Pulmonary artery endothelial cell (primary cell): ENCODE measurements at places on chromosomes 3 and 15. TPM values are rescaled to one million over a fixed set of nuclear protein-coding genes. Genes with fewer than 3 reads are reported as not detected.

DNA sequence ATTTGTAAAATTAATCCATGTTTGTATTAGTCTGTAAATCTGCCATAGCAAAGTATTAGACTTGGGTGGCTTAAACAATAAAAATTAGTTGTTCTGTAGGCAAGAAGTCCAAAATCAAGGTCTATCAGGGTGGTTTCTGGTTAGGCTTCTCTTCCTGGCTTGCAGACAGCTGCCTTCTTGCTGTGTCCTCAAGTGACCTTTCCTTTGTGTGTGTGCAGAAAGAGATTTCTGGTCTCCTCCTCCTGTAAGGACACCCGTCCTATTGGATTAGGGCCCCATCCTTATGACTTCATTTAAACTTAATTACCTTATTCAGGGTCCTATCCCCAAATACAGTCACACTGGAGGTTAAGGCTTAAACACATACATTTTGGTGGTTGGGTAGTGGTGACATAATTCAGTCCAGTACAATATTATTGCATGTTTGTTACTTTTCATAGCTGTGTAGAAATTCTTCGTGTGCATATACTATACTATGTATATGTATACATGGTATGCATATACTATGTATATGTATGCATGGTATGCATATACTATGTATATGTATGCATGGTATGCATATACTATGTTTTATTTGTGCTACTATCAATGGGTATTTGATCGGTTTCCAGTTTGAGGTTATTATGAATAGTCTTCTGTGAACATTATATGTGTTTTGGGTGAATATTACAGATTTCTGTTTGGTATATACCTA lies 57.9 kb upstream of the RNU6-1 start:
- DNase-seq, result no peak

GRCh38 chr3:13138833-13139145 lies 65.6 kb upstream of the IQSEC1 start:
- DNase-seq, result no peak

DNA sequence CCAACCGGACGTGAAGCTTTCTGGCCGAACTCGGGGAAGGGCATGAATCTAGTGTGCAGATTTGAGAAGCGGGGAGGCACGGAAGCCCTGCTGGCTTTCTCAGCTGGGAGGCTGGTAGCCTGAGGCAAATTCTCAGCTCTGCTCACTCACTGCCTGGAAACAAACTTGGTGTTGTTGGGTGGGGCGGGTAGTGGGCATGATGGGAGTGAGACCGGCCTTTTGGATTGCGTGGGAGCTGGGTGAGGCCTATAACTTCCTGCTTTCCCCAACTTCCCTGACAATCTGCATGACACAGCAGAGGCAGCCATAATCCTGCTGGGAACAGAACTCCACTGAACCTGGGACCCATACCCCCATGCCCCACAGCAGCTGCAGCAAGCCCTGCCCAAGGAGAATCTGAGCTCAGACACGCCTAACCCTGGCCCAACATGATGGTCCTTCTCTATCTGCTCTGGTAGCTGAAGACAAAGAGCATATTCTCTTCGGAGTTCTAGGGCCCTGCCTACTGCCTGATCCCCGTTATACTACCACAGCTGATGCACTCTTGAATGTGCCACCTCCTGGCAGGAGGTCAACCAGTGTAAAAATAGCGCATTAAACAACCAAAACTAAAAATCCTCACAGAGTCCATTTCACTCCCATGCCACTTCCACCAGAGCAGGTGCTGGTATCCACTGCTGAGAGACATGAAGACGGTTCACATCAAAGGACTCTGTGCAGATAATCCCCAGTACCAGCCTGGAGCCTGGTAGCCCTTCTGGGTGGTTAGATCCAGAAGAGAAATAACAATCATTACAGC lies 44.7 kb downstream of the CEP70 start:
- no peak for DNase-seq

C2CD4B gene
- 9.2 and 32.5 TPM in 2 replicates for total RNA-seq
